ENCODE measurements at places on chromosomes 5 and 9.

DNA sequence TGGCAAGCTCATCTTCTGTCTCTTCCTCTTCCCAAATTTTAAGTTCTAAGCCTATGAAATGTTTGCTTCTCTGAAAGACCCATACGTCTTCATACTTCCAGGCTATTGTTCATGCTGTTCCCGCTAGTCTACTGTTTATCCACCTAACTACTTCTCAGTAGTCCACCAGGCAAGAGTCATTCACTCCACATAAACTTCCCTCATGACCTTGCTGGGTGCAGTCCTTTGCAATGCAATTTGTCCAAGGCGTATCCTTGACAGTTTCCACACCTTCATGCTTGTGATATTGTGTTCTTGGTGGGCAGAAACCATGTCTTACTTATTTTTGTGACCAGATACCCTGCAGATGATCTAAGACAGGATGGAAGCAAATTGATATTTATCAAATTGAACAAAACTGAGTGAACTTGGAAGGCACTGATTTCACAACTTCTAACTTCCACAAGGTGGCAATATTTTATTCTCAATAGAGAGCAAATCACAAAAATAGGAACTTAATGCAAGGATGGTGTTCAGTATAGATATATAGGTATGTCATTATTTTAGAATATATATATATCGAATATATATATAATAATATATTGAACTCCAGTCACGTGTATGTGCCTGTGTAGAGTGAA lies 30.3 kb downstream of the TYRP1 start:
- DNase-seq: no peak

DNA sequence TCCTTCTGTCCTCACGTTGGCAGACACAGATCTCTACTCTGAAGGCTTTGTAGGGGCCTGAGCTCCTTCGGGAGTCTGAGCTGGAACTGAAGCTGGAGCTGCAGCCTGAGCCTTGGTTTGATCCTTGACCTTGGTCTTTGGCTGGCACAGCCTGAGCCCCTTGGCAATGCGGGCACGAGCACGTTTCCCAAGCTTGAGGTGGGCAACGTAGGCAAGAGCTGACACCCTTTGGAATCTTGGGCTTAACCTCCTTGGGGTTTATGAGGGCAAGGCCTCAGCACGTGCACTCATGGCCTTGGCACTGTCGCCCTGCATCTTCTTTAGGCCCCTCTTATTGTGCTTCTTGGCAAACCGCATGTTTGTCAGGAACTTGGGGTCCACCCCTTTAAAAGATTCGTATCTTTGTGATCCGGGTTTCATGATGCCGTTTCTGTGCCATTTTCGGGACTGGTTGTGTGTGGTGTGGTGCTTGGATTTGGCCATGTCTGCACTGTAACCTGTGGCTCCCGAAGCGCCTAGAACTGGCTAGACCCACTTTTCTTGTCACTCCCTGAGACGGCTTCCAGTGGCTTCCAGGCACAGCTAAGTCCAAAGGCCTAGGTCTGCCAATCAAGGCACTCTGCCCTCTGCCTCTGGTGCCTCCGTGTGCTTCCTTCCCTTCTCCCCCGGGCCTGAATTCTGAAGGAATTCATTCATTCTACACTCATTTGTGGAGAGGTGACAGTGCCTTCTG lies 1.4 kb downstream of the SUSD1 start:
- no peak for DNase-seq

DNA sequence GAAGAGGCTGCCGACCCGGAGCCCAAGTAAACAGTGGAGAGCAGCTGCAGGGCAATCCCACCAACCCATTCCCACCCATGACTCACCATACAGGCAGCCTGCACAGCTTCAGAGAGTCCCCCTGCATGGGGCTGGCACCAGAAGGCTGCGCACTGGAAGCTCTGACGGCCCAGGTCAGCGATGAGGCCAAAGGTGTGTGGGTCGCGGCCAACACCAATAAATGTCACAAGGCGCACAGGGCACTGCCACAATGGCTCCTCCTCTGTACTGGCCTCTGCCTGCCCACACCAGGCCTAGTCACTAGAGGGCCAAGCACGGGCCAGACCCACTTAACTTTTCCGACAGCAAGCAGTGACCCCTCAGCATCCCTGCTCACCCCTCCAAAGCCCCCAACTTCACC lies 3.0 kb upstream of the SRA1 start:
- DNase-seq: no peak

DNA sequence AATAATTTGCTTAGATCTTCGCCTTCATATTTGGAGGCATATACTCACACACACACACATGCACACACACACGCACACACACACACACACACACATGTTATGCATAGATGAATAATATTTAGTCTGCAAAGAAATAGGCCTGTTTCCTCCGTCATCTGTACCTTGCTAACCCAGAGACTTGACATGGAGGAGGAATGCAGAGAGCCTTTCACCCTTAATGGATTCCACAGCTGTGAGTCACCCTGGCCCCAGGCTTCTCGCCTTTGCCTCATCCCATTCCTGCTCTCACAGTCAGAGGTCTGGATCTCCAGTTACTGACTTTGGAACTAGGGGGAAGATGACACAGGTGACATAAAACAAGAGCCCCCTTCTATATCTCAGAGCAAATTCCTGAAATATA lies 29.7 kb downstream of the ZNF462 start:
- no peak for DNase-seq

- no peak for DNase-seq
Observed at GRCh38 chr5:115262011-115262320, 711 bp downstream of the PGGT1B start.

DNA sequence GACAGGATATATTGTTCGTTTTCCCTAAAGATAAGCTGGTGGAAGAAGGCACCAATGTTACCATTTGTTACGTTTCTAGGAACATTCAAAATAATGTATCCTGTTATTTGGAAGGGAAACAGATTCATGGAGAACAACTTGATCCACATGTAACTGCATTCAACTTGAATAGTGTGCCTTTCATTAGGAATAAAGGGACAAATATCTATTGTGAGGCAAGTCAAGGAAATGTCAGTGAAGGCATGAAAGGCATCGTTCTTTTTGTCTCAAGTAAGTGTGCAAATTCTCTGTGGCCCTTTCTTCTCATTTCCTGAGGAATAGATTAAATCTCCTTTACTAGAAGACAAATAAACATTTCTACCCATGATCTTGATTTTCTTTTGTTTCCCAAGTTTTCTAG lies 38.0 kb downstream of the OSMR start:
- no peak for DNase-seq

GRCh38 chr5:42811591-42812446 lies at the start of gene SELENOP:
Gene SELENOP, minus strand, starts transcription at chr5:42811892. Its CDS starts 3,539 bp downstream, at chr5:42808353.
- DNase-seq: no peak

DNA sequence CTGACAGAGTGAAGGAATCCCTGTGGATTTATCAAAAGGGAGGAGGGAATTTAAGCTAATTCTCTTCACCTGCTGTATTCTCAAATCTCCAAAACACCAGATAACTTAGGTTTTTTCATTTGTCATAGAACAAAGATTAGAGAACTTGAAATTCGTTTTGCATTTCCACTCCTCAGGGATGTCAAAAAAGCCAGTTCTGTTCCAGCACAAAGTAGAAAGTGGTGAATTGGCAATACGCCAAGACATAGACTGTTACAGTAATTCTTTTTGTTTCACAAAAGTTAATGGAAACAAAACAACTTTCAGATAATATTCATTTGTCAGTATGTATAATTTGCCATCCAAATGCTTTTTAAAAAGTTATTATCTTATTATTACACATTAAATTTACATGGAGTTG lies 15.0 kb downstream of the S1PR3 start:
- DNase-seq: no peak

GRCh38 chr5:135851915-135852845 lies 17.7 kb downstream of the SLC25A48 start:
- no peak for DNase-seq

GRCh38 chr5:169934990-169935389 lies 45.3 kb downstream of the INSYN2B start:
- no peak for DNase-seq

GRCh38 chr5:57028161-57028560 lies 76.2 kb upstream of the MIER3 start:
- no peak for DNase-seq

DNA sequence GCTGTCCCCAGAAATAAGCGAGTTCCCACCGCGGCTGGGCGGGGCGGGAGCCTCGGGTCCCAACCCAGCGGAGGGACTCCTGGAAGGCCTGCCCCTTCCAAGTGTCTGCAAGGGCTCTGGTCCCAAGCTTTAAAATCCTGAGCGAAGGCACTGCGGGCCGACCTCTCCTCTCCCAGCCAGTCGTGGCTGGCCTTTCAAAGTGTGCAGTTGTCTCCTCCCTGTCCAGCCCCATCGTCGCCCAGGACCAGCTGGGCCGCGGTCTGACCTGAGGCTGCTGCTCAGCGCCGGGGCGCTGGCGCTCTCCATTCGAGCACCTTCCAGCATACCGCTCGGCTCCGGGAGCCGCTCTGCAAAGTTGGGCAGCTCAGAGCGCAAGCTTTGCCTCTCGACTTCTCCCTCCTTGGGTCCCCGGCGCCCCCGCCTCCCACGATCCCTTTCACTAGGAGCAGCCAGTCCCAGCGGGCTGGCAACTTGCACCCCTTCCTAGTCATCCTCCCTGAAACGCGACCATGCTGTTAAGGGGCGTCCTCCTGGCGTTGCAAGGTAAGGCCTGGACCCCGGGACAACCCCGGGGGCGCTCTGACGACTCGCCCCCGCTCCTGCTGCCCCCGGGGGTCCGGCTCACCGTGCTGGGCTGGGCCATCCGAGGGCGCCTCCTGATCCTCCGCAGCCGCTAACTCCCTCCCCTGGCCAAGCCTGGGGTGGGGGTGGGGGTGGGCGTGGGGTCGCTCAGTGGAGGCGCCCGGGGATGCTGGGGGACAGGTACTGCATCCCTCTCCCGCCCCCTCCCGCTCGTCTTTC lies at the start of gene MAMDC2:
Gene MAMDC2, plus strand, starts transcription at position 160 of the 801 bp plus-strand sequence. Its CDS starts 350 bp downstream, at position 510.
- no peak for DNase-seq

DNA sequence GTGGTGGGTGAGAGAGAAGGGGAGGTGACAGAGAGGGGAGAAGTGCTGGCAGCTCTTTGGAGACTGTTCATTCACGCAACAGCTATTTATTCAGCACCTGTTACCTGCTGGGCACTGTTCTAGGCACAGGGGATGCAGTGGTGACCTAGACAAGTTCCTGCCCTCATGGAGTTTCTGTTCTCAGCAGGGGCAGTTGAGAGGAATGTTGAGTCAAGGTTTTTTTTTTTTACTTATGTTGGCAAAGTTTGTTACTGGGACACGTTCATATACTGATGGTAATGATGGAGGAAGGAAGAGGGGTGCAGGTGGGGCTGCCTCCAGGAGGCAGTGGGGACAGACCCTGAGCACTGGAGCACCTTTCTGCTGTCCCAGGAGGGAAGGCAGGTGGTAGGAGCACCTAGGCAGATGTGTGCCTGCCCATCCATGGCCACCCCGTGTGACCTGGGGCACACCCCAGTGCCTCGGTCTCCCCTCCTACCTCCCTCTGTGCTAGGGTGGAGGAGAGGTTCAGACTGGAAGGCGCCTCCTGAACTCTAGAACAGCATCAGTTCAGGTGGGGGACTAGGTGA lies 49.4 kb upstream of the SLC25A51 start:
- no peak for DNase-seq

DNA sequence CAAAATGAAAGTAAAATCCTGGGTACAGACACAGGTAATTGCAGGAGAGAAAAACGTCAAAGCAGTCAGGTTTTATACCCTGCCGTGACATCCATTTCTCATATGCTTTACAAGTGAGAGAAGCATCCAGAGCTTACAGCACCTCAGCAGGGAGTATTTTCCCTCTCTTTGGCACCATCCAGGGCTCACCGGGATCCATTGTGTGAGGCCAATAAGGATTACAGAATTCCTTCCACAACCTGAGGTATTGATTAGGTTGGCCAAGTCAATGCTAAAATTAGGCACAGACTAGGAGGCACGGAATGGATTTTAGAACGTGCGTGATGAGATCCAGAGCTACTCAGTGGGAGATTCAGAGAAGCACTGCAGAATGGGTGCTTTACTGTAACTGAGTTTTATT lies 296.6 kb downstream of the FBXL7 start:
- DNase-seq: no peak

DNA sequence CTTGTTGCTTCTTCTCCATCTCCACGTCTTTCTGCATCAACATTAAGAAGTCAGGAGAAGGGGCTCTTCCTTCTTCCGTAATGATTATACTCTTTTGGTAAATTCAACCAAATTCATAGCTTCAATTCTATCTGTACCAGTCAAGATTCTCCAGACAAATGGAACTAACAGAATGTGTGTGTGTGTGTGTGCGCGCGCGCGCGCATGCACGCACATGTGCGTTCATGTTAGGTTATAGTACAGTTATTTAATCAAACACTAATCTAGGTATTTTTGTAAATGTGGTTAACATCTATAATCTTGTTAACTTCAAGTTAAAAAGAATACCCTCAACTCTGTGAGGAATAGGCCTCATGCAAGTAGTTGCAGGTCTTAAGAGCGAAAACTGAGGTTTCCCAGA lies 150.3 kb upstream of the TAS2R1 start:
- DNase-seq: no peak

DNA sequence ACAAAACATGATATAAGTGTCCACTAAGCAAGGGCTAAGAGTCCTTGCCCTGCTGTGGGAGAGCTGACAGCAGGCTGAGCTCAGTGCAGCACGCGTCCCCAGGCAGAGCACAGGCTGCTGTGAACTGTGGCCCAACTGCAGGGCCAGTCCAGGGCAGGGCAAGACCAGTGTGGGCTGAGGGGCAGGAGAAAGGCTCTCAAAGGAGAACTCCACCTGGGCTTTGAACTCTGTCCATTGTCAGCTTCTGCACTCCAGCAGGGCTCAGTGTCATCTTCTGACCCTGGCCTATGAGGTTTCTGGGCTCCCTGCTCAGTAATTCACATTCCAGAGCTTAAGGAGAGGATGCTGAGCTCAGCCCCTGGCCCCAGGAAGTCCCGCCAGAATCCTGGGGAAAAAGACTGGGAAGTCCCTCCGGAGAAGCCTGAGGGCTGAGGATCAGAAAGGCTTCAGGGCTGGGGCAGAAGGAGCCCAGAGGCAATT lies 37.4 kb downstream of the LHFPL2 start:
- DNase-seq: no peak

- no peak for DNase-seq
Observed at GRCh38 chr5:8137941-8138550, 269.1 kb downstream of the MTRR start.

GRCh38 chr9:2621722-2622460 lies at the start of gene VLDLR:
Gene VLDLR, plus strand, starts transcription at chr9:2621787. Its CDS starts 403 bp downstream, at chr9:2622190.
- DNase-seq: no peak

- no peak for DNase-seq
Observed at GRCh38 chr9:33436445-33436844, 10.9 kb downstream of the AQP3 start.

GRCh38 chr5:132622608-132623007 lies 35.4 kb upstream of the IL13 start:
- DNase-seq: no peak

DNA sequence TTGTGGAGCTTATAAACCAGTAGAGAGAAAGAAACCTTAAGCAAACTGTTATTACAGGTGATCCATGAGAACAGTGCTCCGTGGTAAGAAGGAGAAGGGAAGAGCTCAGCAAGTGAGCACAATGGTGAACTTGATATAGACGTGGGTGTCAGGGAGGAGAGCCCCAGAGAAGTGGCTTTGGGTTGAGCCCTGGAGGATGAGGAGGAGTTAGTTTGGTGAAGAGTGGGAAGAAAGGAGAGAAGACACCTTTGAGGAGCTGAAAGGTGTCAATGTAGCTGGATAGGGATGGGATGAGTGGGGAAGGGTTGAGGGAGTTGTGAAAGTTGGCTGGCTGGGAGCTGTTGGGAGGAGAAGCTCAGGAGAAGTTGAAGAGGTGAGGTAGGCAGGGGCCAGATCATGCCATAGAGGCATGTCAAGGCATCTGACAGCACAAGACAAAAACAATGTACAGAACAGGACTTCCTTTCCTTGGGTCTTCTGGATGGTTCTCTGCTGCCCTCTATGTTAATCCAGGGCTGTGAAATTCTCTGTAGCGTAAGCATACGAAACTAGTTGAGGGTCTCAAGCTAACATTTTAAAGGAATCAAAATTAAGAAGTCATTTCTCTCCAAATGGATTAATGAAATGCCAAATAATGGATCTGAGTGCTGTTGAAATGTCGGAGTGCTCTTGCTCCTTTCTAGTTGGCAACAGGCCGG lies 501.9 kb downstream of the KDM4C start:
- DNase-seq: no peak
